ENCODE measurements at places on chromosomes 16 and 17.

DNA sequence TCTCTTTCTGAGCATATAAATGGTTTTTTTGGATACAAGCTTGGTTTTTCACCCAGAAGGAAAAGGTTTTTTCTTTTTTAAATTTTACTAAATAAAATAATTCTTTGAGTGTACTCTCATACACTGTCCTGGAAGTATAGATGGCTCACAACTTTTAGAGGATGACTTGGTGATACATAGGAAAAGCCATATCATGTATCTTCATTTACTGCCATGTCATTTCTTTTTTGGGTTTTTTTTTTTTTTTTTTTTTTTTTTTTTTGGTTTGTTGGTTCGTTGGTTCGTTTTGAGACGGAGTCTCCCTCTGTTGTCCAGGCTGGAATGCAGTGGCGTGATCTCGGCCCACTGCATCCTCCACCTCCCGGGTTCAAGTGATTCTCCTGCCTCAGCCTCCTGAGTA lies 11.8 kb downstream of the OGFOD1 start:
- no peak for DNase-seq

DNA sequence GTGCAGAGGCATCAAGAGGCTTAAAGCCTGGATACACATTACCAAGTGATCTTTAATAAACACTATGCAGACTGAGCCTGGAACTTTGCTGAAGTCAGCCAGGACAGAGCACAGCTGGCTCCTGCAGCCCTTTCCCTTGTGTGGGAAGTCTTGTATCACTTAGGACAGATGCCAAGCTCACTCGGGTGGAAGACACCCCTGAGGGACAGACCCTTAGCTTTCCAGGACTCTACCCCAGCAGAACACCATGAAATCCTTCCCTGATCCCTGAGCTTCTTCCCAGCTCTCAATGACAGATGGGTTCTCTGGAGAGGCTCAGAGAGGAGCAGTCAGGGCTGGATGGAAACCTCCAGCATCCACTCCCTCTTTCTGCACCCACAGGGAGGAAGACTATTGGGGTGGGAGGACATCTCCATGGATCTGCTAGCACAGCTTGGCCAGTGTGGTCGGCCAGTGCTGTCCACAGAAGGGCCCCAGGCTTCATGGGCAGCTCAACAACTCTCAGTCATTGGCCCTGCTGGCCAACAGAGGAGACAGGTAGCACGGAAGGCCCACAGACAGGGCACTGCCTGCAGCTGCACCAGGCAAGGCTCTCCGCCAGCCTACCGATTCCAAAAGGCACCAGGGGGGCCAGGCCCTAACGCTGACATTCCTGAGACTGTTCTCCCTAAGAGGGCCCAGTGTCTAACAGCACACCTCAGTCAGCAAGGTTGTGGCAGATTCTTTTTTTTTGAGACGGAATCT lies 15.9 kb downstream of the RAB5C start:
- no peak for DNase-seq

DNA sequence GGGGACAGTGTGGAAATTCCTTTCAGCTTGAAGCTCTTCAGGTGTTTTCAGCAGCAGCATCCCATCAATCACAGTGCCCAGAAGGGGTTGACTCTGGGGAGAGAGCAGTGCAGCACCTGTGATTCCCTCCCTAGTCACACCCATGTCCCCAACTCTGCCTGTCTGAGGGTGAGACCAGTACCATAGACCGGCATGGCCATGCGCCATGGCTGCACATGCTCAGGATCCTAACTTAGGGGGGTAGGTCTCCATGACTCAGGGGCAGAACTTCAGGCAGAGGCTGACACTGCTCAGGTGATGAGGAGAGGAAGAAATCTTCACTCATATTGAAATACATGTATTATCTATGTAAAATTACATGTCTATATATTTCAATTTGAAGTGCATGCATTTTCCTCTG lies 19.9 kb downstream of the CES1 start:
- DNase-seq = no peak

GRCh38 chr17:73118951-73119391 lies 26.5 kb upstream of the SLC39A11 start:
- DNase-seq = no peak

DNA sequence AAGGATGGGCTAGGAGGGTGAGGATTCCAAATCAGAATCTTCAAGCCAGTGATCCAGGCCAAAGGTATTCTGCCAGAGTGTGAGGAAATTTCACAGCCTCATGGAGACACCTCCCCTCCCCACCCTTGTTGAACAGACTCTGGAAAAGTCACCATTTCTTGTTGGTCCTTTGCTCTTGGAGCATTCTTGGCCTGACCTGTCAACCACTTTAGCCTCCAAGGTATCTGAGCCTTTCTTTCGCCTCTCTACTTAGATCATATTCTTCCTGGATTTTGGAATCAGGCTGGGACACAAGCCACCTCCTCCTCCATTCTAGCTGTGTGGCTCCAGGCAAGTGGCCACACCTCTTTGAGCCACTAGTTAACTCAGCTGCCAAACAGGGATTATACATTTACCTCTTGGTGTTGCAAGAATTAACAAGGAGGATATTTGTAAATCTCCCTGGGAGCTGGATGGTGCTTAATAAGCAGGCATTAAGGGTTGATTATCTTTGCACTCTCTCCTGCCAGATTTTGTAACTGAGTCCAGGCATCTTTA lies 193.5 kb downstream of the WWOX start:
- no peak for DNase-seq

All from stimulated activated CD8-positive, alpha-beta memory T cell treated with anti-CD3 and anti-CD28 coated beads, Interleukin-2, amount 100 ng/mL, for 48 hours (primary cell).